ENCODE measurements at places on chromosomes 4 and X.

DNA sequence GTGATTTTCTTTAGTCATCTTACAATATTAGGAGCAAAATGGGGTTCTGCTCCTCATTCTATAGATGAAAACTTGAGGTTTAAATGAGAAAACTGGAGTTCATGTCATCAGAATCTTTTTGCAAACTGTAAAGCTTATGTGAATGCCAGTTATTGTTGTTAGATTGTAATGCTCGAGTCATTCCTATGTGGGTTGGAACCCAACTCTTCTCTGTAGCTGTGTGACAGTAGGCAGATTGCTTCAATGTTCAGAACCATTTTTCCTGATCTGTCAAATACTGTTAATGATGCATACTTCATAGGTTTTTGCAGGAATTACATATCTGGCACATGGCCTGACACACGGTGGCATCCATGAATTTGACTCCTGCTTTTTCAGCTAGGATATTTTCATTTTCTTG, 178.9 kb downstream of the RAPGEF2 start:
- DNase-seq, result no peak

GRCh38 chr4:151664289-151664688, 96.5 kb downstream of the GATB start:
- DNase-seq, result no peak

DNA sequence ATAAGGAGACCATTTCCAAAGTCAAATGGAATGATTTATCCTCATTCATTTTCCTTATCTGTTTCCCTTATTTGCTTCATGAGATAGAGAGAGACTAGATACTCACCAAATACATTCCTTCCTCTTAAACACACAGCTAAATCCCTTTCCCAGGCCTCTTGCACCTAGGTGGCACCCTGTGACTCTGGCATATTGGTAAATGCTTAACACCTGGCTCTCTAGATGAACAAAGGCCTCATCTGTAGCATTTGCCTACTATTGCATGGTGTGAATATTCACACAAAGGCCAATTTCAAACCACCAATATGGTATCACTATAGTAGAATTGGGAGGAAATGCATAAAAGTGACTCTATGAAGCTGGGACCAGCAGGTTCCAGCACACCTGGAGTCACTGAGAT, 22.1 kb upstream of the SLC10A4 start:
- no peak for DNase-seq

- DNase-seq, result peak; percentile 77
These were observed at the start of gene PLXNA3 for GRCh38 chrX:154458116-154458953. TSS of gene PLXNA3 (plus strand) at chrX:154458281. CDS start at chrX:154460184, 1,903 bp downstream.

- DNase-seq, result no peak
These were observed 448.6 kb downstream of the PCDH18 start for GRCh38 chr4:137083571-137084135.

GRCh38 chrX:71178908-71179307, 34.3 kb downstream of the NLGN3 start:
- DNase-seq, result peak; percentile 37

DNA sequence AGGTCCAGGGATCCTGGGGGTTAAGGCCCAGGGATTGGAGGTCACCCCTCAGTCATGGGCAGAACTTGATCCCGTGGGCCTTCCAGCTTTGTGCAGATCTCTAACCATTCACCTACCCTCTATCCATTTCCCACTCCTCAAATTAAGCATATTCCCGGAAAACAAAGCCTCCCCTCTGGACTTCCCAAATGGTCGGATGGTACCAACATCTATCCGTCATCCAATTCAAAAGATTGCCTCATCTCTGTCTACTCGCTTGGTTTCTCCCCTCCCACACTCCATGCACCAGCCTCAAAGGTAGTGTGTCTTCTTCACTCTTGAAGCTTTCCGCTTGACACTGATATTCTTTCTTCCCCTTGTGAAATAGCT, 473 bp upstream of the BCLAF3 start:
- no peak for DNase-seq

DNA sequence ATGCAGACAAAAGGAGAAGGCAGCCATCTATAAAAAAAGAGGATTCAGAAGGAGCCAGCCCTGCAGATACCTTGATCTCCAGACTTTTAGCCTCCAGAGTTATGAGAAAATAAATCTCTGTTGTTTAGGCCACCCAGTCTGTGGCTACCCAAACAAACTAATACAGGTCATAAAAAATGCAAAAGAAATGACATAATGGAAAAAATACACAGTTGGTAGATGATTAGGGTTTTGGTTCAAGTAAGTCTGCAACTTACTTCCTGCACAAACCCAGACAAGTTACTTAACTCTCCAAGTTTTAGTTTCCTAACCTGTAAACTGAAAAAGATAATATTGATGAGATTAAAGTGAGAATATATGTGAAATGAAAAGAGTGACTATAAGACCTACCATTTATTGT, 11.3 kb downstream of the QDPR start:
- DNase-seq, result no peak

DNA sequence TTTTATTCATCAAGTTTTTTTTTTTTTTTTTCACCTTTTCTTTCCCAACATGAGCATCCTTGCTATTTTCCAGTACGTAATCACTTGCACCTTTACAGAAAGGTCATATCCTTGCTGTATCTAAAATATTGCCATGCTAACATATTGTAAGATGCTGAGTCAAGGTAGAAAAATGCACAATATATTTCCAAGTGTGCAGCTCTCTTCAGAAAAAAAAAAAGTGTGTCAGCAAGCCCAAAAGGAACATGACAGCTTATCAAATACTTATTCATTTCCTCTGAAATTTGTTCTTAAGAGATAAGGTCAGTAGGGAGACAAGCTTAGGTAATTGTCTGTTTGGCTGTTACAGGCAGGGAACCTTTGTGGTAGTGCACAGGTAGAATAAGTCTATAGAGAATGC, 27.0 kb downstream of the SH2D1A start:
- no peak for DNase-seq

DNA sequence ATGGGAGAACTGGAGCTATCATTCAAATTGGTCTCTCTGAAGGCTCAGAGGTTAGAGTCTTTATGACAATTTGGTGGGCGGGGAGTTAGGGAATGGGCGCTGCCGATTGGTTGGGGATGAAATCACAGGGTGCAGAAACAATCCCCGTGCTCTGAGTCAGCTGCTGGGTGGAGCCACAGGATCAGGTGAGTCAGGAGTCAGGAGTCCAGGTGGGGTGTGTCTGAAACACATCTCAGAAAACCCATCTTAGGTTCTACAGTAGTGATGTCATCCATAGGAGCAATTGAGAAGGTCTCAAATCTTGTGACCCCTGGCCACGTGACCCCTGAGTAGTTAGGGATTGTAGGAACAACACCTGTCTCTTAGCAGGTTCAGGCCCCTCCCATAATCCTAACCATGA, 41.6 kb upstream of the TLR3 start:
- no peak for DNase-seq

- no peak for DNase-seq
These were observed 1.7 kb downstream of the GPRIN3 start for GRCh38 chr4:89305712-89306437.

GRCh38 chrX:8879750-8880149, 78.6 kb upstream of the FAM9A start:
- DNase-seq, result peak; percentile 36

Data from activated T-cell treated with anti-CD3 and anti-CD28 coated beads, Interleukin-2, amount 50 U/mL, for 24 hours (primary cell).